ENCODE measurements at places on chromosomes 6 and 20.

- no peak for DNase-seq
Observed at GRCh38 chr6:159943101-159943632, 25.7 kb upstream of the IGF2R start.

DNA sequence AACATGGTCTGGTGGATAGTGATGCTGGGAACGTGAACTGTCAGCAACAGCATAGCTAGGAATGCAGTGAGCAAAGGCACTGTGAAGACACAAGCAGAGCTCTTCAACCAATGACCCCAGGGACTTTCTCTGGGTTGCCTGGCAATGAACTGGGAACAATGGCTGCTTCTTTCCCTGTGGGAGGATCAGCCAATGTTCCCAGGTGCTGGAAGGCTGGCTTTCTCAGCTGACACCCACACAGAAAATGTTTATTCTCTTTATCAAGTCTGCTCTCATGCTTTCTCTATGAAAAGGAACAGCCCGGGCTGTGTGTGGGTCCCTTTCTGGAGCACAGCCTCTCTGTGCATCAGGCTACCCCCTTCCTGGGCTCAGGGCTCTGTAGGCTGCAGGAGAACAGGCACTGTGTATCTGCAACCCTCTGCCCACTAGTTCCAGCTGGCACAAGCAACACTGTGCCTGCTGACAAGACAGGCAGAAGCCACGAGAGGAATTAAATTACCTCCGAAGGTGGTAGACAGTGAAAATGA, 54.2 kb downstream of the HFE start:
- no peak for DNase-seq

DNA sequence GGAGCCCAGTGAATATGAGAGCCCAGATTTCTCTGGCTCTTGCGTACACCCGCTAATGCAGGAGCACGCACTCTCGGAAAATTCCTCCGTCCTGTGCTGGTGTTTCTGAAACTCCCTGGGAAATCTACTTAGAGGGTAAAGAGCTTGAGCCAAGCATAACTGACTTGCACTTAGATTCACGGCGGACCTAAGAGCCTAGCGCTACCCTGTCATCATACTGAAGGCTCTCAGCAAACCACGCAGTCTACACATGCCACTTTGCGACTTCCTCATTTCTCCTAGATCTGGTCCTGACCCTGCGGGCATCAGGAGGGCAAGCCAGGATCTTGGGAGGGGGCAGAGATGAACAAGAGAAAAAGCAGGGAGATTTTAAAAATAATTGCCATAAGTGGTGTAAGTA, 324.7 kb downstream of the CD83 start:
- no peak for DNase-seq

GRCh38 chr6:131061041-131061750, 1.8 kb downstream of the EPB41L2 start:
- no peak for DNase-seq

DNA sequence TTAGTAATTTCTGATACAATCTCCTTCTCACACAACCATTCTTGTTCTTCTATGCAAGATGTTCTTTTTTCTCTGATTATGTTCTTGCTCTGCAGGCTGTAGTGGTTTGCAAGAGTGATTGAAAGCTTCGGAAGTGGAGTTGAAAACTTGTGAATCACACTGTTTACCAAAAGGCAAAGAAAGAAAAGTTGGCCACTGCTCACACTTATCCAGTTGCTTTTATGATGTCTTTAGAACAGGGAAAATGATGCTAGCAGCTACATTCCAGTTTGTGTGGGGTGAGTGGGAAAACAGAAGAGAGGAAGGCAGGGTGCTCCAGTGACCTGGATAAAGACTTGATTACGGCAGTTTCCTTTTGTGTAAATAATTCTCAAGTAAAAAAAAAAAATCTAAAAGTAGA, 583.3 kb downstream of the TENT5A start:
- no peak for DNase-seq

- no peak for DNase-seq
Observed at GRCh38 chr6:110876170-110876773, 1.7 kb downstream of the AMD1 start.

GRCh38 chr6:11878735-11879134, 100.1 kb upstream of the ADTRP start:
- DNase-seq = no peak

GRCh38 chr6:379410-380181, 12.0 kb upstream of the IRF4 start:
- no peak for DNase-seq

DNA sequence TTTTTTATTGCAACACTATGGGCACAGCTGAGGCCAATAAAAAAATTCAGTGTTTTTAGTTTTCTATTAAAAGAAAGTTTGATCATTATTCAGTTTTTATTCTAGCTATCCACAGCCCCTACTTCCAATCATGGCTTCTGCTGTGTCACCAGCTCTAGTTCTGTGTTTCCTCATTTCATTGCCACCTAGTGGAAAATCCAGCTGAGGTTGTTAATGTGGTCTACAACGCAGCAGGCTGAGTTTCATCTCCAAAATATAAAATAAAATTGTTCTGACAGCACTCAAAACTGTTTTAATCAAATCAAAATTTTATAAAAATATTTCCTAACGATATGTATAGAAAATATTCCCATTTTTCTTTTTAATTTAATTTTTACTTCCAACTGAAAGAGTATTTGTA, 13.6 kb downstream of the COL9A1 start:
- DNase-seq = no peak

- DNase-seq = no peak
Observed at GRCh38 chr6:5359417-5359816, 98.1 kb downstream of the FARS2 start.

- DNase-seq = no peak
Observed at GRCh38 chr6:16488813-16489212, 250.4 kb downstream of the GMPR start.

- peak; percentile 50 for DNase-seq
Observed at GRCh38 chr6:150334790-150335783, 33.7 kb upstream of the IYD start.

DNA sequence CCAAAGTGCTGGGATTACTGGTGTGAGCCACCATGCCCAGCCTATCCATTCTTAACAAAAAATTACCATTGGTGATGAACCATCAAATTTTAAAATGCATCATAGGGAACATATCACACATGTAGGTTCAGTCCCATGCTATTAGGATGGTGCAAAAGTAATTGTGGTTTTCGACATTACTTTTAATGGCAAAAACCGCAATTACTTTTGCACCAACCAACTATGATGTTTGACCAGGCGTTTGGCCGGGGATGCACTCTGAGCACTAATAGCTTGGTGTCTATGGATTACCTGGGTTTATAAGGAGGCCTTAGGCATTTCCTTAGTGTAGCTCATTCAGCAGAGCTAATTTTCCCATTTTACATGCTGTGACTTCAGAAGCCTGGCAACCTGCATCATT, 246.5 kb upstream of the SUPT3H start:
- no peak for DNase-seq

DNA sequence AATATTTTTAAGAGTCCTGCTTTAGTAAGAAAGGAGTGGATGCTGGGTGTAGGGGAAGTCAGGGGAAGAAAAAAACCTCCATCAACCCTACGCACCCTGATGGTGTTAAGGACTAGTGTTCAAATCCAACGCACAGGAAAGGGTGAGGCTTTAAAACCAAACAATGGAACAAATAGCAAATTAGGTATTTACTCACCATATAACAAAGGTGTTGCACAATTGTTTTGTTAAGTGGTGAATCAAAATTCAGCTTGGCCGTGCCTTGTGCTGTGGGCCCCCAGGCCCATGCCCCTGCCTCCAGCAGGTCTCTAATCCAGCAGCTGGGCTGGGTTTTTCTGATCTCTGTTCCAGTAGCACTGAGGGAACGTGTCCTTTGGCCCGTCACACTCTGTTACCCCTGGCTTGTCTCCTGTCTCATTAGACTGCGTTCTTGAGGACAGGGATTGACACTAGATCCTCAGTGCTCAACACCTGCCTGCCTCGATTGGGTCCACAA, 11.8 kb downstream of the FAM83D start:
- DNase-seq = no peak

- no peak for DNase-seq
Observed at GRCh38 chr6:45614488-45615285, 237.0 kb upstream of the SUPT3H start.

- DNase-seq = no peak
Observed at GRCh38 chr6:130632897-130633296, 194.3 kb upstream of the SMLR1 start.

DNA sequence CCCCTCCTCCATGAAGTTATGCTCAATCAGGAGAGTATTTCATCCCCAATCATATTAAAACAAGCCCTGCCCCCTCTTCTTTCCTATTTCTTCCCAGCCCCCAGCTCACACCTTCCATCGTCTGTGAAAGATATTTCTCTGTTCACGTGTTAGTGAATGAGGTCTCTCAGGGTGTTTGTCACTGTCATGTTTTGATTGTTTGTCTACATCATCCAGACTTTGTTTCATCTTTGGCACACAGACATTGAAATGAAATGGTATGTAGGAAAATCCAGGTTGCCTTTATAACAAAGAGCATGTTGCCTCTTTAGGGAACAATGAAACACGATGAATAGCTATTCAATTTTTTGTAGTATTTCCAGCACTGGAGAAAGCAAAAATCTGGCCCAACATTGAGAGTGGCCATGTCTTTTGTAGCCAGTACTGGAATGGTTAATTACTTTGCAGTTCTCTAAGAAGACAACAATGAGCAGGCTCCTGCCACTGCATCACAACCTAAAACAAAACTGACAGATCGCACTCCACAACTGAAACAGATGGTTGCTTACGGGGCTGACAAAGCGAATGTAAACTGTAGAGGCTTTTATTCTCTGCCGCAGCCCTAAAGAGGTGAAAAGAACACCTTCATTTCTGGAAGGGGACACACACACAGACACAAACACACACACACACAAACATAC, 543.6 kb upstream of the CITED2 start:
- no peak for DNase-seq

GRCh38 chr20:63750807-63751470, 11.4 kb downstream of the SLC2A4RG start:
- no peak for DNase-seq

DNA sequence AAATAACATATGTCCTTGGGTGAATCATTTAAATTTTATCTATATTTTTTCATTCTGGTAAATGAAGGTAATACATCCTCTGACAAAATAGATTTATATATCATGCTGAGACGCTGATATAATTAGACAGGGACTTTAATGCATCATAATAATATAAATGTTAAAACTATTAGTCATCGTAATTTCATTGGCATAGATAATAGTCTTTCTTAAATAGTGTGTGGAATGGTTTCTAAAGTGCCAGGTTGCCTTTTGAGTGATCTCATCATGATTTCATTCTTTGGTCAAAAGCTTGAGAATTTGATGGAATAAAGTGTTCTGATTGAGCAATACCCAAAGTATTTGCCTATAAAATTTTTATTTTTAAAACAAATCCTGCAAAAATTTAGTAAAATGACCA, 43.2 kb upstream of the BMP5 start:
- DNase-seq = no peak

DNA sequence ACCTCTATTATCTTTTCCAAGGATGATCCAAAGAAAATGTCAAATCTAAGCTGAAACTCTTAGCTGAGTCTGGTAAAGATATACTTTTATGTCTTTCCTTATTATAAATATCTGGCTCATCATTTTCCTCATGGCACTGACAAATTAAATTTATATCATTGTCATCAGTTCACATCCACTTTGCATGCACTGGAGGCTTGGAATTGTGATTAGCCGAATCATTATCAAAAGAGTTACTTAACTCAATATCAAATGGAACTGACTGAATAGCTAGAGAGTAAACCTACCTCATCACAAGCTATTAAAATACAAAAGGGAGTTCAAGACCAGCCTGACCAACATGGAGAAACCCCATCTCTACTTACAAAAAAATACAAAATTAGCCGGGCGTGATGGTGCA, 713.9 kb upstream of the MARCKS start:
- no peak for DNase-seq

- no peak for DNase-seq
Observed at GRCh38 chr6:37050045-37050853, 44.8 kb downstream of the FGD2 start.

DNA sequence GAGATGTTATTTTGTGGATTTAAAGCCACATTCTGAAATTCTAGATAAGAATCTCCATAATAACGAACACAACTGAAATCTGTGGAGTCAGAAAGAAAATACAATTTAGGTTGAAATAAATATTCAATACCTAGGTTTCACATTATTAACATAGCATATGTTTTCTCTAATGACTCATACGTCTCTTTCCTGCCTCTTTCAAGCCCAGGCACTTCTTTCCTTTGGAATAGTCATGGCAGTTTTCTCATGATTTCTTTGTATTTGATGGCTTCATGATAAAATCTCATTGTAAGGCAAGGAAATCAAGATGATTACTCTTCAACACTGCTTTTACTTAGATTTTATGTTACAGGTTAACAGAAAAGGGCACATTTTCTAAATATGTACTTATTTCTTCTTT, 803.7 kb downstream of the PHF3 start:
- DNase-seq = no peak

GRCh38 chr6:37624606-37625574, 72.8 kb downstream of the MDGA1 start:
- no peak for DNase-seq

- DNase-seq = no peak
Observed at GRCh38 chr20:23435626-23436539, 3.6 kb upstream of the CSTL1 start.

DNA sequence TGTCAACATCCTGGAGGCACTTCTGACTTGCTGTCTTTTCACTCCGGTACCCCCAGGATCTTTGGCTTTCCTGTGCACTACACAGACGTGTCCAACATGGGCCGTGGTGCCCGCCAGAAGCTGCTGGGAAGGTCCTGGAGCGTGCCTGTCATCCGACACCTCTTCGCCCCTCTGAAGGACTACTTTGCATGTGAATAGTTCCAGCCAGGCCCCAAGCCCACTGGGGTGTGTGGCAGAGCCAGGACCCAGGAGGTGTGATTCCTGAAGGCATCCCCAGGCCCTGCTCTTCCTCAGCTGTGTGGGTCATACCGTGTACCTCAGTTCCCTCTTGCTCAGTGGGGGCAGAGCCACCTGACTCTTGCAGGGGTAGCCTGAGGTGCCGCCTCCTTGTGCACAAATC, 12.0 kb upstream of the MAPRE1 start:
- DNase-seq = no peak

- DNase-seq = no peak
Observed at GRCh38 chr6:29959467-29959866, 17.1 kb downstream of the HLA-A start.

- DNase-seq = no peak
Observed at GRCh38 chr20:57146155-57146554, 120.3 kb downstream of the BMP7 start.

DNA sequence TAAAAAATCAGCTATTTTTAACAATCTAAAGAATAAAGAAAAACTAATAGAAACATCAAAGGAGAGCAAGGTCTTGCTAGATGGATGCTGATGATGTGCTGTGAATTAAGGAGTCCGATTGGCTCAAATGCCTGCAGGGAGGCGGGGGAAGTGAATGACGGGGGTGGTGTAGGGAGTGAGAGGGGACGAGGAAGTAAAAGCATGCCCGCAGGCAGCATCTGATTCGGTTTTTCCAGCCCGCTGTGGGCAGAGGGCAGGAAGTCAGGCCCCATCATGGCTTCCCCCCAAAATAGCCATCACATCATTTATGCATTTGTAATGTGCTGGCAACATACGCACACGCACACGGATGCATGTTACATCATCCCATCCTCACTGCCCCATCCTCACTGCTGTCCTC, 10.3 kb downstream of the RSPO4 start:
- DNase-seq = no peak

GRCh38 chr6:145713773-145714172, 21.5 kb downstream of the EPM2A start:
- DNase-seq = no peak

All from forelimb muscle (tissue), 1 donor.